ENCODE measurements at places on chromosomes 3 and 15.

GRCh38 chr3:67635806-67636205 is 18.6 kb downstream of the SUCLG2 start:
- no peak for DNase-seq

GRCh38 chr15:88266170-88266569 is 9.6 kb upstream of the NTRK3 start:
- DNase-seq: no peak

DNA sequence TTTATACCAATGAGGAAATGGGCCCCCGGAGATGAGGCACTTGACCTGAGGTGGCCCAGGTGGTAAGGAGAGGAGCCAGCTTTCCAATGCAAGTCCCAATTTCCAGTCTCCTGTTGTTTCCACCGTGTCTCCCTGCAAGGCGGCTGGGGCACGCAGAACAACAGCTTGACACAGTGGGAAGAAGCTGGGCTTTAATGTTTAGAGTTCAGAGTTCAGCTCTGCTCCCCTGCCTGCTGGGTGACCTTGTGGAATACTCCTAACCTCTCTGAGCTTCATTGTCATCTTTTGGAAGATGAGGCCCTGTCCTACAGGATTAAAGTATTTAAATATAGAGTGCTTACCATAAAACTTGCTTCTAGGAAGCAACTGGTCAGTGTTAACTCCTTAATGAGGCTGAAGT is 80.3 kb downstream of the SMAD3 start:
- DNase-seq: no peak

- DNase-seq: no peak
Observed at GRCh38 chr3:16060945-16061344, 113.5 kb upstream of the GALNT15 start.

DNA sequence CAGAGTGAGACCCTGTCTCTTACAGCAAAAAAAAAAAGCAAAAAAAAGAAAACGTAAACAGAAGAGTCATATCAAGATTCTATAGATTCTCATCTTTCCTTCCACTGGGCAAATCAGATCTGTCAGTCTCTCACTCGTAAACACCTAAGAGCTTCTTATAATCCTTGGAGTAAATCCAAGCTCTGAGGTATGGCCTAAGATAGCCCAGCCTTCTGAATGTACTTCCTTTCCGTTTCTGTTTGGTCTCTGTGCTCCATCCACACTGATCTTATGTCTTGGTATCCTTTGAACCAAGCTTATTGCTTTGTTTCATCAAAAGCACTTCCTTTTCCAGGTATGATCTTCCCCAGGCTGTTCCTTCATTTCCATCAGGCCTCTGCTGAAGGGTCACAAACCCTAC is 137.8 kb downstream of the CADPS start:
- DNase-seq: no peak

GRCh38 chr3:127532561-127533203 is 57.9 kb downstream of the TPRA1 start:
- no peak for DNase-seq

DNA sequence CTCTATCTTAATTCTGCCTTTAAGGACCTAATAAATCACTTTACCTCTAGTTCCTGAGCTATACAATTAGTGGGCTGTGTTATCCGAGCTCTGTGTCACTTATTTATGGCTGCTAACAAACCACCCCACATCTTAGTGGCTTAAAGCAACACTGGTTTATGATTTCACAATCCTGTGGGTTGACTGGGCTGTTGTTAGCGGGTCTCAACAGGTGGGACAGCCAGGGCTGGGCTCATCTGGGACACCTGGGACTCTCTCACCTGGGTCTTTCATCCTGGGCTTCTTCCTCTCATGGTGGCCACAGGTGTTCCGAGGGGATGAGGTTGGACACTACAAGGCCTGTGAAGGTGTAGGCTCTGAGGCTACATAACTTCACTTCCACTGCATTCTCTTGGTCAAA is 35.8 kb upstream of the CHST2 start:
- no peak for DNase-seq
